ENCODE measurements at places on chromosomes 5 and 9.

DNA sequence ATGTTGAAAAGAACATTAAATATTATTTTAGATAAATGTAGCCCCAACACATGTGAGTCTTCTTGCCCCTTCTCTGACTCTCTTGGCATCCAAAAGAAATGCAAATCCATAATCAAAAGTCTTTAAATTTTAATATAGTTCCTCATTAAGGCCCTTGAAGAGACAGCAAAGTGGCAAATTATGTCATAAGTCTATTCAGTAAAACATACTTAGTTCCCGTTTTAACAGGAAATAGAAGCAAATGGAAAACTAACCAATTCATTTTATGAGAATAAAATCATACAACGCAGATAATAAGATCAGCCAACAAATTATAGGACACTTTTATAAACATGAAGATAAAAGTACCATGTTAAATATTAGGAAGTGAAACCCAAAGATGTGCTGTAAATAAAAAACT, 20.1 kb upstream of the IFNB1 start:
- DNase-seq, result no peak

GRCh38 chr5:116395631-116396203, 178.9 kb downstream of the SEMA6A start:
- peak; percentile 79 for DNase-seq

GRCh38 chr5:95554331-95554646, 488 bp downstream of the SKIC3 start:
- no peak for DNase-seq

DNA sequence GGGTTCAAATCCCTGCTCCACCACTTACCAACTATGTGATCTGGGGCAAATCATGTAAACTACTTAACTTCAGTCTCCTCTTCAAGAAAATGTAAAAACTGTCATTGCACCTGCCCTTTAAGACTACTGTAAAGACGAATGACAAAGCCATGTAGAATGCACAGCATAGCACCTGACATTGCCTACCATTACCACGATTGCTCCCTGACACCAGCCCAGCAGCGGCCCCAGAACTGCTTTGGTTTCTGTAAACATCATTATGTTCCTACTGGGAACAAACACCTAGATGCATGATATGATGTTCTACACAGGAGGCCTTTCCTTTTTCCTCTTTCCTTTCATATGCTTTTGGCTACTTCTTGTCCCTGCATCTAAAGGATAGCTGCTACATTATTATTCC, 23.1 kb upstream of the PLPP6 start:
- DNase-seq, result no peak

DNA sequence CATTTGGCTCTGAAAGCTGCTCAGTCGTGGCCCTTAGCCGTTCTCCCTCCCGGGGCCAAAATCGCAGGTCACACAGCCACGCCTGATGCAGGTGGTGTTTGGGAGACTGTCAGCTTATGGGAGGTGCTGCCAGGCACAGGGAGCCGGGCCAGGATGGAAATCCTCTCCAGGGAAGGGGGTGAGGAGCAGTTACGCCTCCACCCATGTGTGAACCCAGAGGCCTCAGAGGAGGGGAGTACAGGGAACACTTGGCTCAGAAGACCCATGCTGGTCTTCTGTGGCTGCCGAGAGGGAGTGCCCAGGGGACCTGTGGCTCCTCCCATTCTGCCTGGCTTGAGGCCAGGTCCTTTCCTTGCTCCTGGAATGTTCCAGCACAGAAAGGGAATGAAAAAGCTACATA, 3.6 kb upstream of the OLFM1 start:
- DNase-seq, result no peak

DNA sequence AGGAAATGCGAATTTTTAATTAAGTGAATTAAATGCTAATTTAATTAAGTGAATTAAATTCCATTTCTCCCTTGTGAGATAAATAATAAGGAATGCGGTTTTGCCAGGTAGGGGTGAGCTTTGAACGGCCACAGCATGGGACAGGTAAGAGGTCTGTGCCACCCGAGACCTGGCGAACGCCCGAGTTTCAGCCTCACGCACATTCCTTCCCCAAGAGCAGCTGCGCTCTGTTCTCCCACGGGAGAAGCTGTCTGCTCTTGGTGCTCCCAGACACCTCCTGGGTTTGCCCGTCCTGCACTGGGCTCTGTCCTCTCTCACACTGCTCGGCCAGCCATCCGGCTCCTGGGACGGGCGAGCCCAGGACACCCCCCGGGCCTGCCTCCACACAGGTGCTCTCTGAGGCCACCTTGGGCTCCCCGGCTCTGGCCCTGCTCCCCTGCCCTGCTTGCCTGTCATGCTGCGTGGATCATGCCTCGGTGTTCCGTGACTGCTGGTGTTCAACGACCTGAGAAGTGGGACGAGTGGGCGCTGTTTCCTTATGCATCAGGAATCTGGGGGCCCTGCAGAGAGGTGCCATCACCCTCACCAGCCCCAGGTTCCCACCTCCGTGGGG, 13.7 kb upstream of the CAMSAP1 start:
- no peak for DNase-seq

GRCh38 chr9:3912280-3912679, 386.5 kb upstream of the RFX3 start:
- DNase-seq, result peak; percentile 69

DNA sequence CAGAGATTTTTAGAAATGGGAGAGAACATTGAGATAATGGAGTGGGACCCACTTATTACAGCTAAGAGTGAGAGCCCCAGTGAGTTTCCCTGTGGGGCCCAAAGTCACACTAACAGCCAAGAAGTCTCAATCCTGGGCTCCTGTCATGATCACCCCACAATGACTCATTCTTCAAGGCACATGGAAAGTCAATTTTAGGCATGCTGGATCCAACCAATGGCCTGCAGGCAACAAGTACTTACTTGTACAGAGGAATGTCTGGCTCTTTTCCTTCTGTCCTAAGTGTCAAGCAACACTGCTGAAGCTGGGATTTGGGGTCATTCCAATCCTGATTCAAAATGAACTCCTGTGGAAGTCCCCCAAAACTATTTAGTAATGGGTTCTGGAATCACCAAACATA, 123.1 kb downstream of the DROSHA start:
- DNase-seq, result no peak

- DNase-seq, result no peak
These were observed 977 bp upstream of the DPP7 start for GRCh38 chr9:137115394-137116026.

GRCh38 chr9:116155698-116156039, 2.1 kb downstream of the PAPPA start:
- DNase-seq, result peak; percentile 22

DNA sequence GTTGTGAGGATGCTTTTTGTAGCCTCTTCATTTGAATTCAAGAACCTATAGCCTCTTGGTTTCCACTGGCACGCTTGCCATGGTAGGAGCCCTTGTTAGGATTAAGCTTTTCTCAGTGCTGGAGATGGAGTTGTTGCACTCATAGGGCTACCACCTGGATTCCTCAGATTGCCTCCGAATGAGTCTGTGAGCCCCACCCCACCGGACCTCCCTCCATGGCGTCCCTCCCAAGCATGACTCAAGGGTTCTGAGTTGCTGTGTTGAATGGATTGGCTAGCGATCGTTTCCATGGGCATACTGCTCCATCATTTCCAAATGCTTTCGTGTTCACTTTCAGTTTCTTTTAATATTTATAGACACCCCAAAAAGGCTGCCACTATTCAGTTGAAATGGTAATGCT, 69.9 kb downstream of the DAPK1 start:
- no peak for DNase-seq

DNA sequence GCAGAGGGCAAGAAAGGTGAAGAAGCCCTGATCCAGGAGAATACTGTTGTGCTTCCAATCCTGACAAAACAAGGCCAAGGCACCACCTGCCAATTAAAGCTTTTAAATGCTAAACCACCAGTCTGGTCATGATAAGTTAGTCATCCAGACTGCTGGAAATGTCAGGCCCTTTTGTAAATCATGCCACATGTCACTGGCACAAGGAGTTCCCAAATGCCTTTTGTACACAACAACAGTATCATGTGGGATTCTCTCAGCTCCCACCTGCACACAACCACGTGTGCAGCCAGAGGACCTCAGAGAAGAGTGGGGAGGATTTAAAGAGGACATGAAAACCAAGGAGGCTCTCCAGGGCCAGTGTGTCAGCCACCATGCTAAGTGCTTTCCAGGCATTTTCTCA, 99.3 kb downstream of the CDK5RAP2 start:
- DNase-seq, result peak; percentile 45

GRCh38 chr5:76602094-76602726, 21.0 kb downstream of the F2RL2 start:
- no peak for DNase-seq

GRCh38 chr5:151577566-151577965, 13.6 kb downstream of the FAT2 start:
- DNase-seq, result no peak

DNA sequence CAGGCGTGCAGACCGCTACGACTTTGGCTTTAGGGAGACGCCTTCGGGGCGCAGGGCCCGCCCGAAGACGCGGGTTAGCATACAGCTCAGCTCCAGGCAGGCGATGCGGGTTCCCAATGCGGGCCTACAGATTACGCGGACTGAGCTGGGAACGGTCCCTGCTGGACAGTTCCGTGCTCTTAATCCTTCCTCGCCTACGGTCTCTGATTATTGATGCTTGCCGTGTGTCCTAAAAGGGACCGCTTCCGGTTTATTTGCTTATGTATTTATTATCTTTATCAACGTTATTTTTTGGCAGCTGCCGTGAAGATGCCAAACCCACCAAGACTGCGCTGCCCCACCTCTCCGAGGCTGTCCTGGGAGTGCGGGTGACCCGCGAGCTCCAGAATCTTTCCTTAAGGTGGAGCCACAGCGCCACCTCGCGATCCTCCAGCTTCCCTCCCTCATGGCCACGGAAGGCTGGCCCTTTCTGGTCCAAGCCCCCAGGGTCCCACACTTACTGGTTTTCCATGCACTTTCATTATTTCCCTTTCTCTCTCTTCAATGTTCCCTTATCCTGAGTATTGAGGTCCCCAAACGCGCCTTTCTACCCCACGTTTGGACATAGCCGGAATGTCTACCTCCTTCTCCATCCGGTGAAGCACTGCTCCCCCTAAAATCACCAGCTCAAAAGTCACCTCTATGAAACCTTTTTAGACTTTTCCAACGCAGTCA, 7.0 kb upstream of the EBF1 start:
- DNase-seq, result peak; percentile 80

DNA sequence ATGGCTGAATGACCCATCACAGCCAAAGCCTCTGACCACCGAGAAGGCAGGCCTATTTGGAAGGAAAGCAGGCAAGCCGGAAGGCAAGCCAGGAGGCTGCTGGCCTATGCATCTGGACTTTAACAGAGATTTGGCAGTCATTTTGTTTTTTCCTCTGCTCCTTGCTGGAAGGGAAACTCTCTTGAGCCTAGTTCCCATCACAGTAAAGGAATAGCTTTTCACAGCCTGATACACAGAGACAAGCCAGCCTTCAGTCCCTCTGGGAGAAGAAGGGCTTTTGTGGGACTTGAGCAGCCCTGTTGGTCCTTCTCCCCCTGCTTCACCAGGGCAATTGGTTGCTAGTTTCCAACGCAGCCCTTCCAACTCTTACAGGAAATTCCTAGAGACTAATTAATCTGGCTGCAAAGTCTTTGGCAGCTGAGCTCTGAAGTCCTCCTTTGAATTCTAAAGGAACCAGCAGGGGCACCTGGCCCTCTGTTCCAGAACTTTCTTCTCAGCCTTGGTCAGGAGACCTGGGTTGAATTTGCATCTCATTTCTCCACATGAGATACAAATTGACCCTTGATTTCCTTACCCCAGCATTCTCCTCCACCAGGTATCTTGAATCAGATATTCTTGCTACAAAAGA, 157.3 kb upstream of the EPB41L4A start:
- DNase-seq, result peak; percentile 16

DNA sequence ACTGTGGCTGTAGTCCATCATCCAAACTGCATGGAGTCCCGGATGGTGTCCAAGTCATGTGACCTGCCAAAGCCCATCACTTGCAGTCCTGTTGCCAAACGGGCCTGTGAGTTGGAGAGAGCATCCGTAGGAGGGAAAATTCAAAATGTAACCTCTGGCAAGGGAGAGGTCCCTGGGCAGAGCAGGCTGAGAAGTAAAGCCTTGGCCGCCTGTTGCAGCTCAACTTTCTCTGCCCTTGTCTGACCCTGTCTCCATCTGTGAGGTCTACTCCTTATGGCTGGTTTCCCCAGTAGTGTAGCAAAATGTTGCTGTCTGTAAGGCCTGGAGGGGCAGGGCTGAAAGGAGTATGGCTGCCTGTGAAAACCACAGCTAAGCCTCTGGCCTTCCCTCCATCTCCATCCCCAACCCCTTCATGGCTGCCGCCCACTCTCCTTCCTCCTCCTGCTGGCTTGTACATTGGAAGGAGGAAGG, 163.5 kb downstream of the SEMA6A start:
- DNase-seq, result peak; percentile 86

GRCh38 chr5:36575361-36575781, 31.0 kb upstream of the SLC1A3 start:
- no peak for DNase-seq

- DNase-seq, result peak; percentile 91
These were observed 76.0 kb upstream of the SIMC1 start for GRCh38 chr5:176162198-176162597.

All from cerebellar cortex (tissue), 1 donor.